Lower leg skin (tissue), 4 donors: ENCODE measurements at places on chromosomes 7 and 10. TPM values are rescaled to one million over a fixed set of nuclear protein-coding genes. Genes with fewer than 3 reads are reported as not detected.

The SLC29A3 gene
- total RNA-seq = 5.7 TPM

The EPO gene
- not detected for total RNA-seq

The CASTOR2 gene
- total RNA-seq = 10.7 TPM

The CPN1 gene
- total RNA-seq = not detected

The VSTM4 gene
- 3.0 TPM for total RNA-seq

The CYP3A4 gene
- total RNA-seq = 4.8 TPM

The ENO4 gene
- 4.4 TPM for total RNA-seq

The ASIC3 gene
- total RNA-seq = 2.6 TPM

The CDK14 gene
- total RNA-seq = 3.1 TPM

The LRRD1 gene
- total RNA-seq = not detected

The WIPF3 gene
- 0.23 TPM for total RNA-seq

The ANKRD7 gene
- not detected for total RNA-seq

The SPDYE2B gene
- not detected for total RNA-seq

The SH2B2 gene
- total RNA-seq = 28.6 TPM

The ADARB2 gene
- total RNA-seq = 1.4 TPM

The YAE1 gene
- total RNA-seq = 13.2 TPM

The NUTM2E gene
- total RNA-seq = not detected

The SFRP4 gene
- total RNA-seq = 0.25 TPM

The PRKCQ gene
- 0.06 TPM for total RNA-seq

The CABCOCO1 gene
- not detected for total RNA-seq

The EIF5AL1 gene
- total RNA-seq = not detected

The OR2A42 gene
- not detected for total RNA-seq

The FAM221A gene
- total RNA-seq = 7.9 TPM

The IDI2 gene
- total RNA-seq = not detected

The DYNC1I1 gene
- 3.3 TPM for total RNA-seq

The VWDE gene
- 0.19 TPM for total RNA-seq

The LRRN3 gene
- not detected for total RNA-seq

The CD36 gene
- total RNA-seq = 31.3 TPM

The SEMA3E gene
- total RNA-seq = 3.0 TPM

The CALCR gene
- total RNA-seq = not detected

The EXOSC1 gene
- total RNA-seq = 13.9 TPM

The GPR15LG gene
- 19.1 TPM for total RNA-seq

The CREM gene
- 8.6 TPM for total RNA-seq

The PRPF18 gene
- total RNA-seq = 30.4 TPM

The NRG3 gene
- total RNA-seq = 0.71 TPM

The FAM149B1 gene
- 19.1 TPM for total RNA-seq

The NKX2-3 gene
- not detected for total RNA-seq

The ADIRF gene
- 125 TPM for total RNA-seq
